ENCODE measurements at places on chromosomes 3 and 15.
A peak's percentile ranks its signal among the peaks of the same experiment; 100 is the strongest.

DNA sequence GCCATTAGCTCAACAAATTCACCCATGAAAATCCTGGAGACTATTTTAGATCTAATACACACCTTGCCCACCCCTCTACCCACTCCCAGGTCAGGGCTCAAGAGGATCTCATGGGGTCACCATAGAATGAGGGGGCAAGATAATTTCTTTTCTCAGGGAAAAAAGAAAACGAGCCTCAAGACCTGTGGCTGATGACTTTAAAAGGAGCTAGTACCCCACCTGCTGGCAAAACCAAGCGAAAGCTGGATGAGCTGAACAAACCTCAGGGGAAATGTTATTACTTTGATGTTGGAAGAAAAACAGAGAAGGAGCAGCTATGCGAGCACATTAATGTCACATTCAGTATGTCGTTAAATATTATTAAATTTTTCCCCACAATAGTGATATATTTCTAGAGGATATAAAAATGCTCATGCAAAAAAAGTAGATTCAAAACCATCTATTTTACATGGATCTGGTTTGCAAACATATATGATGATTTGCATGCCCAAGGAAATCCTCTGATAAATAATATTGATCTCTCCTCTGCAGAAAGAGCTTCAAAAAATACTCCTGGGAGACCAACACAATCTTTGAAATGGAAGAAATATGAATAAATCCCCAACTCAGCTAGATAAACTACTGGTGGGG lies 37.7 kb downstream of the PLD1 start:
- peak; percentile 66 for DNase-seq

GRCh38 chr3:62184559-62184958 lies 188.8 kb downstream of the FEZF2 start:
- no peak for DNase-seq

- DNase-seq, result no peak
These were observed 348 bp upstream of the DPP8 start for GRCh38 chr15:65517866-65518207.

DNA sequence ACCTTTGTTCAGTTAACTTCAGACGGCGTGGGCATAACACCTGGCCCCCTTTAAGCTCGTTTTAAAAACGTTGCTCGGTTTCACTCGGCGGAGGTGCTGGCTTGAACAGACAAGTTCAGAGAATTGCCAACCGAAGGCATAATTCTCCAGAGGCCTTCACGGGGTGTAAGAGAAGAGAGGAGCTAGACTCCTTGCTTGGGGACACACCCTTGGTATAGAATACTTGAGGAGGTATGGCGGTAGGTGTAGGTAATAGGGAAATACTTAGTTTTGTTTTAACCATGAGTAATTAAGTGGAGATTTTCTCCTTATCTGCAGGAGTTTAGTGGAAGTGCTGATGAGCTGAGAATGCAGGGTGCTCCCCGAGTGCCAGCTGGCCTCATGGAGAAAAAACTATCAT lies 921 bp downstream of the FBXL2 start:
- peak; percentile 23 for DNase-seq

DNA sequence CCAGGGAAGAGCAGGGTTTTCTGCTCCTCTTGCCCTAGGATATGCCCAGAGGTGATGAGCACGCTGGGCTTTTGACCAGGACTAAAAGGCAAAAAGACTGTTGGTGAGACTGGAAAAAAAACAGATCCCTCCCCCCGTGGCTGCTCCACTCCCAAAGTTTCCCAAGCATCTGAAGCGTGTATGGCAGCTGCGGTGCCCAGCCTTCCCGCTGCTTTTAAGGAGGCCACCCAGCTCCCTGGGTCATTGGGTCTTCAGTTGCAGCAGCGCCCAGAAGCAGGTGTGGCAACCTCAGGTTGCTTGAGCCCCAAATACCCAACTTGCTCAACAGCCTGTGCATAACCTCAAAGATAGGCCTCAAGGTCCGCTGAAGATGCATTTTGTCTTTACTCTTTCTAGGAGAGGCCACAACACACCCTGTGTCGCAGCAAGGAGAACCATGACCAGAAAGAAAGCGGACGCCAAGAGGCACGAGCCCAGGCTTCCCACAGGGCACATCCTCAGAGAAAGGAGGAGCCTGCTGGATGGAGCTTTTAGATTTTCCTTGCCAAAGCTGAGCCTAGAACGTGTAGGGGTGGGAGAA lies 2.0 kb downstream of the SRGAP3 start:
- DNase-seq, result no peak

Measured in NCI-H1092 treated with DMSO at 0.1 percent for 48 hours (cell line).